ENCODE measurements at places on chromosomes 11 and 22.

- no peak for DNase-seq
Measured at GRCh38 chr11:111327908-111328624, 29.7 kb downstream of the POU2AF3 start.

GRCh38 chr11:75796091-75796435 lies 18.9 kb upstream of the UVRAG start:
- no peak for DNase-seq

GRCh38 chr11:47552056-47552565 lies 821 bp downstream of the CELF1 start:
- DNase-seq, result no peak

GRCh38 chr11:116955949-116956348 lies 118.5 kb upstream of the APOA1 start:
- DNase-seq, result no peak

GRCh38 chr22:37287550-37287951 lies 5.2 kb downstream of the CYTH4 start:
- no peak for DNase-seq

DNA sequence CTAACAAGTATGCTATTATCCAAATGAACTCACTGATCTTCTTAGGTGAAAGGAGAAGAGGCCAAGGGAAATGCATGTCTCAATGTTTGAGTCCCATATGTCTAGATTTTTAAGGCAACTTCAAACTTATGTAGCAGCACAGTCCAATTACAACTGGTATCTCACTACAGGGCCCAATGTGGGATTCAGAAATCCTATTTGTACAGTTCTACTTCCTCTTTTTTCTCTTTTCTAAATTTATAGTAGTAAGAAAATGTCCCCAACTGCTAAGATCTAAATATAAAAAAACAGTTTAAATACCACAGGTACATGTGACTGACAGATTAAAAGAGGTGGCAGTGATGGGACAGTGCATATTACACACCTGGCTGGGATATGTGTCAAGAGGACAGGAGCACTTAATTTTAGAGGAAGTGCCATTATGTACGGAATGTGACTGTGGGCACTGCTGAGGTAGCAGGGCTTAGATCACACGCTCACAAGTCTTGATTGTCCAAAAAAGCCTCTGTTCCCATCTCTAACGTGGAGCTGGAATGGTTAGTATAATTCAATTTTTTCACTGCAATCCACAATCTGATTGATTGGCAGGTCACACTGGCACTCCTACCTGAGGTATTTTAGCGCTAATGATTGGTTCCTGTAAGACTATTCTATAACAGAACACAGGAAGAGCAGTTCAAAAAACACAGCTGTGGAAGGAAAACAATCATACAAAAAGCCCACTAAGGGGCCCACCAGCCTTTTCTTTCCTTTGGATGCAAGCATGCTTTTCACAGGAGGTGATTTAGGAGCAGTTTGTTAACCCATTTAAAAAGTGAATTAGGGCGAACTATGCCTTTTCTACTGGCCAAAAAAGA lies 34.6 kb downstream of the APOL5 start:
- DNase-seq, result no peak

GRCh38 chr22:27242917-27243589 lies 558.5 kb downstream of the MN1 start:
- DNase-seq, result no peak

DNA sequence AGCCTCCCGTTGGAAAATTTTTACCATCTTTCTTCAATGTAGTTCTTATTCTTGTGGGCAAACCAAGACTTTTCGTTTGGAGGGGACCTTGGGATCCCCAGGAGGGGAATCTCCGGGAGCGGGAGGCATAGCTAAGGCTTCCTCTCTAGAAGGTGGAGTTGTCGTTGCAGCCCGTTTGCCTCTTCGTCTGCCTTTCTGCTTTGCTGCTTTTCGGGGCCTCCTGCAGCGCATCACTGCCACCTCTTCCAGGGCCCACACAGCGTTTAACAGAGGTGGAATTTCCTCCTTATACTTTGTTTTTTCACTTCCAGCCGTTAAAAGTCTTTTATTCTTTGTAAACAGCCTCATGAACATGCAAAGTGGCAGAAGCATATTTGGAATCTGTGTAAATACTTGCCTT lies 3.5 kb upstream of the IFITM3 start:
- no peak for DNase-seq

GRCh38 chr22:22349455-22349836 lies 104.9 kb downstream of the VPREB1 start:
- no peak for DNase-seq

DNA sequence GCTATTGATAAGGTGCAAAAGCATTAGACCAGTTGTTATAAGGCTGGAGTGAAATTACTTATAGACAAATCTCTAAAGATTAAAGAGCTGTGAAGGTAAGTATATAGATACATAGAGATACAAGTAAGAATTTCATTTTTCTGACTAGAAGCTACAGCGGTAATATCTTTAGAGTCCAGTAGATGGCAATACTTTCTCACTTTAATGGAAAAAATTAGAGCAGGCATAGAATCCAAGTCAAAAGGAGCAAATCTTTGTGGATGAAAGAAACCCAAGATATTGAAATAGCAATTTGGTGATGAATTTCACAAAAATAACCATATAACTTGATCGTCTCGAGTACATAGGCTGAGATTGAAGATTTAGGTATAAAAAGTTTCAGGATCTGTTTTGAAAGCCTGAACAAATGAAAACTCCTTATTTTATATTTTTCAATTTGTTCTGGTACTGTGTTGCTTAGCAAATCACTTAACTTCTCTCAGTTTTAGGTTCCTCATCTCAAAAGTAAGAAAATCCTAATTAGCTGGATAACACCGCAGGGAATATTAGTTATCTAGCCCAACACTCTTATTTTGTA lies 81.9 kb downstream of the UVRAG start:
- DNase-seq, result no peak

DNA sequence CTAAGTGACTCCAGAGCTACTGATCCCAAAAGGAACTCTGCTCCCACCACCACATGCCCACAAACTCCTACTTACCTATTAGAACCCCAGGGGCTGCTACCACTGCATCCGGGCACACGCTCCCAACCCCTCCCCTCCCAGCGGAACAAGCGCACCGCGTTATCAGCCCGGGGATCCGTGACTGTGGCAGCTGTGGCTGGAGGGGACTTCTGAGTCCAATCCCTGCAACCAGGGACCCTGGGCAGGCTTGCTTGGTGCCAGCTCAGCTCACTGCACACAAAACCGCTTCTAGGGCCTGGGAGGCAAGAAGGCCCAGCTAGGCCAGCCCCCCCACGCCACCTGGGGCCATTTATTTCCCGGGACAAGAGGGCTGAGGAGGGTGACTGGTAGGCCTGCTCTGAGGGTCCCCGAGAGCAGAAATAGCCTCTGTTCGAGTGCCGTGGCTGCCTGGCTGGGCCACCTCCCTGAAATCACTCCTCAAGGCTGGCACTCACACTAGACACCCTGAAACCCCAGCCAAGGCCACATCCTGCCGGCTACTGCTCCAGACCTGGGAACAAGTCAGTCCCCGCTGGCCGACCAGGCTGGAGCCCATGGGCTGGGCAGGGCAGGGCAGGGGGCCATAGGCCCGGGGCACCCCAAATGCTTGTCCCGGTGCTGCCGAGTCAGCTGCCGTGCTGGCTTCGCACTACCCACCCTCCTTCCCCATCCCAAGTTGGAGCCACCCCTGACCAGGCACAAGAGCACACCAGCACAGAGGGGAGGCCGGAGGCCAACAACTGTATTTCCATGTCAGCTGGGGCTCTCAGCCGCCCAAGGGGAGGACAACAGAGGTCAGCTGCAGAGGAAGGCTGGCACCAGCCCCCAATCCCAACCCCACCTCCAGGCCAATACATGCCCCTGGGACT lies 1.9 kb upstream of the IFITM10 start:
- DNase-seq, result no peak

DNA sequence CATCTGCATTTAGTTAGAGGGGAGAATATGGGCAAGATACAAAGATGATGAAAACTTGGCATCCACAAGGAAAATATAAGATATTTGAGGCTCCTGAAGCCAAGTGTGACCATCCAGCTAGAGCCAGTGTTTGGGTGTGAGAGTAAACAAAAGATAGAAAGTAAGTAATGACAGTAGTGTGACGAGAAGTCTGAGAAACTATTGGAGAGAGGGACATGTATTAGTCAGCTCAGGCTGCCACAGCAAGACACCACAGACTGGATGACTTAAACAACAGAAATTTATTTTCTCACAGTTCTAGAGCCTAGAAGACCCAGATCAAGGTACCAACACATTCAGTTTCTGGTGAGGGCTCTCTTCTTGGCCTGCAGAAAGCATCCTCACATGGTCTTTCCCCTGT lies 6.4 kb upstream of the CCKBR start:
- no peak for DNase-seq

DNA sequence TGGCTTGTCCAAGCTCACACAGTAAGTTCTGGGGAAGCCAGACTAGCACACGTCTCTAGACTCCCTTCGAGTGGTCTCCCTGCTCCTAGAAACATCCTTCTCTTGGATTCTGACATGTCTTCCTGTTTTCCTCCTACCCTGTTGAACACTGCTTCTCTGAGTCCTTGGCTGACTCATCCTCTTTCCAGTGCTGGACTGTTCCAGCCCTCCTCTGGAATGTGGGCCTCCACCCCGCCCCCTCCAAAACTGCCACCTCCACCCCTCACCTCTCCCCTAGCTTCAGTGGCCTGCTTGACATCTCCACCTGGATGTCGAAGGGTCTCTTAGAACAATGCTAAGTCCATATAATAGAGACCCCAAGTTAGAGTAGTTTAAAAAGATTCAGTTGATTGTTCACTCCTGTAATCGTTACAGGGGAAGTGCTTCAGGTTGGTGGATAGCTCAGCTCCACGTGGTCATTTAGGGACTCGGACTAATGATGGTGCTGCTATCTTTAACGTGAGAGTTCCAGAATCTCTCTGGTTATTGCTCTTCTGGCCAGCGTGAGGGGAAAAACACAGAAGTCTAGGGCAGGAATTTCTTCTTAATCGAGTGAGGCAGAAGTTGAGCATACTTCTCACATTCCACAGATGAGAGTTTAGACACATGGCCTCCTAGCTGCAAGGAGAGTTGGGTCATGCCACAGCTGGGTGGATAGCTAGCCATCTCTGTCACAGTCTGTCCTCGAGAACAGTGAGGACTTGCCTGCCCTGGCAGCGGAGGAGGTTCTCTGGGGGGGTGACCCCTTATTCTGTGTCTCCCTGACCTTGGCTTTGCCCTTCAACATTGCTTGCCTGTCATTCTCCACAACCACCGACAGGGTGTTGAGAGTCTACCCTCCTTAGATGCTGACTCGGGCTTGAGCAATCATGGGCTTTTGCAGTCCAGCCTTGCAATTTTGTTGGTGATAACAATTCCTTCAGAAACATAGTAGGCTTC lies 4.7 kb upstream of the C11orf96 start:
- DNase-seq, result no peak

GRCh38 chr11:9710852-9711251 lies 47.0 kb downstream of the SWAP70 start:
- DNase-seq, result no peak

- DNase-seq, result no peak
Measured at GRCh38 chr11:3894128-3894731, 38.8 kb downstream of the STIM1 start.

DNA sequence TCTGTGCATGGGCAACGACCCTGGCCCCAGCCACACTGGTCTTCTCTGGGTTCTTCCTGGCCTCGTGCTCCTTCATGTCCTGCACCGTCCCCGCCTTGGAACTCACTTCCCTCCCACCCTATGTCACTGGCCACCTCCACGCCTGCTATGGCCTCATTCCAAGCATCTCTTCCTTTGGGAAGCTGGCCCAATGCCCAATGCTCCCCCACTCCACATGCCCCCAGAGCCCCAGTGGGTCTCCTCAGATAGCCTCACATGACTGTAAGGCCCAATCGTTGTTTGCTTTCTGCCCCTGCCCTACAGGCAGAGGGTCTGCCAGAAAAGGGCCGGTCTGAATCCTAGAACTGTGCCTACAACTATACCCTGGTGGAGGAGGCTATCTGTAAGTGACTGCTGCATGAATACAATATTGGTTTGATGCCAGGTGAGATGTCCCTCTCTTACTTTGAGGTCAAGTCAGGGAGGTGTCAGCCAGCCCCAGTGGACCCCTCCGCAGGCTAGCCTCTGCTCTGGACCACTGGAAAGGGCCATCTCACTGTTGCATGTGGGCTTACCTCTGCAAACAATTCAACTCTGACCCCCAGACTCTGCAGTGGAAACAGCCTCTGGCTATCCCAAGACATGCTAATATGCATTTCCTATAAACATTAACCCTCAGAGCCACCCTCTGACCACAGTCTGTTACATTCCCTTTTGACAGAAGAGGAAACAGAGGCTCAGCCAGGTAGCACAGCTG lies 2.1 kb upstream of the GNAZ start:
- DNase-seq, result no peak

GRCh38 chr11:48085688-48086087 lies 105.3 kb downstream of the PTPRJ start:
- DNase-seq, result no peak

DNA sequence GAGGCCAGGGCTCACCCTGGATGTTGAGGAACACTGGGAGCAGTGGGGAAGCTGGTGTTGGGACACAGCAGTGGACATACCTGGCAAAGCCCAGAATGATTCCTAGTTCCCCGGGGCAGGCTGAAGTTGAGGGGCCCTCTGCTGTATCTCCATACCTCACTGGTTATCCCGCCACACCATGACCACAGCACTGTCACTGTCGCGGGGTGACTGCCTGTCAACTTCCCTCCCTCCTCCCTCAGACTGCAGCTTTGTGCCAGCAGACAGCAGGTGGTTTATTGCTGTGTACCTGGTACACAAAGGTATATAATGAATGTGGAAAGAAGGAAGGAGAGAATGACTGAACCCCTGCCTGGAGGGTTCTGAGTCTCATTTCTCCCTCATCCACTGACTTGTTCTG lies 318.7 kb downstream of the TMEM135 start:
- DNase-seq, result no peak

DNA sequence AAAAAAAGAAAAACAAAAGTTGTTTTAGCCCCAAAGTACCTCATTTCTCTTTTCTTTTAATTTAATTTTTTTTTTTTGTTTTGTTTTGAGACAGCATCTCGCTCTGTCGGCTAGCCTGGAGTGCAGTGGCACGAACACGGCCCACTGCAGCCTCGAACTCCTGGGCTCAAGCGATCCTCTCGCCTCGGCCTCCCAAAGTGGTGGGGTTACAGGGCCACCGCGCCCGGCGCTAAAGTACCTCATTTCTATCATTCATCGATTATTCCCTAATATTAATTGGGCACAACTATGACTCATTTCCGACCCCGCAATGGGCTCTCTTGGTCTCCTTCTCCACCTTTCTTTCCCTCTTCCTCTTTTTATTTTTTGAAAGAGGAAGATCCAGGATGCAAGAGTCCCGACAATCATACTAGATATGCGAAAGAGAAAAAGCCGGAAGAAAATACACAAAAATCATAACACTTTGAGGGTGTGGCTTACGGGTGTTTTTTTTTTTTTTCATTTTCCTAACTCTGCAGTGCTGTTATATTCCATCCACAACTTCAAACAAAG lies 475 bp upstream of the AIP start:
- no peak for DNase-seq

GRCh38 chr11:76830639-76831327 lies 29.9 kb upstream of the ACER3 start:
- no peak for DNase-seq

DNA sequence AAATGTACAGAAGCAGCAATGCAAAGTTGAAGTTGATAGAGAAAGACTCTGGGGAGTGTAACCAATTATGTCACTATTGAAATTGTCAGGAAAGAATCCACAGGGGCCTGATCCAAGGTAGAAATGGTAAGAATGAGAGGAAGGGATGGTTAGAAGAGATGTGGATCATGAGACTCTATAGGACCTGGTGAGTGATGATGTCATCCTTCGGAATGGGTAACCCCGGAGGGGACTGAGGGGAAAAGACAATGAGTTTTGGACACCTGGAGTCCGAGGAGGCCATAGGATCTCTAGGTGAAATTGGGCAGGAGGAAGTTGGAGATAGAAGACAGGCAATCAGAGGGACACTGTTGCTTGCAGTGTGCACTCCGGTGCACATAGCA lies 6.3 kb upstream of the TIMP3 start:
- no peak for DNase-seq
